ENCODE measurements at places on chromosomes 7 and 10.

DNA sequence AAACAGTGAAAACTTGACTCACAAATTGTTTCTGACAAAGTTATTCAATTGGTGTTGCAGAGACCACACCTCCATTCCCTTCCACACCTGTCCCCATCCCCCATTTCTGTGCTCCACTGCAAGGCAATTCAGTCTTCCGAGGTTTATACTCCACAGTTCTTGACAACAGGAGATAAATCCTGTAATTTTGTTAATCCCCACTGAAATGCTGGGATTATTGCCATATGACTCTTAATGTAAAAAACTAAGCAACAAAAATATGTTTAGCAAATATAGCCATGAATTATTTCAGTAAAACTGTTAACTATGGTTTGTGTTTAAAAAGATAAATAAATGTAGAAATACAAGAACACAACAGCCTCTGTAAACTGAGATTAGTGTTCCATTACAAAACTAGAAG, 170.1 kb upstream of the SEMA3D start:
- H3K27ac ChIP-seq, result no peak overlapping the region
- H3K4me1 ChIP-seq, result no peaks in the 10 kb centered on the region
- DNase-seq, result no peak
- H3K36me3 ChIP-seq, result no peaks in the 10 kb centered on the region
- no peak overlapping the region for H3K4me3 ChIP-seq

GRCh38 chr7:41037691-41038090, 665.2 kb downstream of the INHBA start:
- no peaks in the 10 kb centered on the region for H3K36me3 ChIP-seq
- no peaks in the 10 kb centered on the region for H3K27me3 ChIP-seq
- no peak overlapping the region for H3K4me3 ChIP-seq
- DNase-seq, result no peak

DNA sequence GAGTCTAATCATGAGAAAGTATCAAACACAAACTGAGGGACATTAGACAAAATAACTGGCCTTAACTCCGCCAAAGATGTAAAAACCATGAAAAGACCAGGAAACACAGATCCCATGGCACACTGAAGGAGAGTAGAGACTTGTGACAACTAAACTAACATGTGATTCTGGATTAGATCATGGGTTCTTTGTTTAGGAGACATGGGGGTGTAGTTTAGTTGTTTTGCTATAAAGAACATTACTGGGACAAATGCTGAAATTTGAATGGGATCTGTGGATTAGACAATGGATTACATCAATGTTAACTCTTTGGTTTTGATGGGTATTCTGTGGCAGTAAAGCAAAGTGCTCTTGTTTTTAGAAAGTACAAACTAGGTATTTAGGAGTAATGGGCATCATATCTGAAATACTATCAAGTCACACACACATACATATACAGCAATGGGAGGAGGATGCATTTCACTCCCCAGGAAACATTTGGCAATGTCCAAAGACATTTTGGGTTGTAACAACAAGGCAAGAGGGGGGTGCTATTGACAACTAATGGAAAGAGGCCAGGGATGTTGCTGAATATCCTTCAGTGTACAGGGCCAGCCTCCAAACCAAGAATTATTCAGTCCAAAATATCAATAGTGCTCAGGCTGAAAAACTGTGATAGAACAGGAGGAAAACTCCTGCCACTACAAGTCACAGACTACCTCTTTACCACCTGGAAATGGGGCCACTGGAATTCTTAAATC, 32.4 kb downstream of the WAPL start:
- H3K4me3 ChIP-seq, result no peak overlapping the region
- DNase-seq, result no peak
- H3K4me1 ChIP-seq, result no peaks in the 10 kb centered on the region
- H3K27ac ChIP-seq, result no peak overlapping the region
- H3K27me3 ChIP-seq, result no peaks in the 10 kb centered on the region

DNA sequence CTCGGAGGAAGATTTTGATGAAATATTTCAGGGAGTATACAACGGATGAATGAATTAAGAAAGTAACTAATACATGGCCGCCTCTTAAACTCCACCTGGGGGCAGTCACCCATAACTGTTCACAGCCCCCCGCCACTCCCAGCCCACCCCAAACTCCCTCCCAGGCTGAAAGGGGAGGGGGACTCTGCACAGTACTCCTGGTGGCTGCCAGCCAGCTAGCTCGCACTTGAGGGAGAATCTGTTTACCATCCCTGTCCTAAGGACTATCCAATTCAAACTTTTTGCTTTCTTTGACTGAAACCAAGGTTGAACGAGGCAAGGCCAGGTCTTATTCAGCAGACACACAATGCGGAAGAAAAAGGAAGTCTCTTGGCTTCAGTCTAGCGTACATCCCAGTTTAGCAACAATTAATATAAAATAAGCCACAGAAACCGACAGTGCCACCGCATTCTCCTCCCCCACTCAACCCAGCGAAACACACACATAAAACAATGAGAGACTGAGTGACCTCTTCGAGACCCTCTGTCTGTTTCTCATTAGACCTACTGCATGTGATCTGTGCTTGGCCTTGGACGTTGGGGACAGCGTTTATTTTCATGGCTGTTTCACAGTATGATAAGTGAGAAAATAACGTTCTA, 219.5 kb downstream of the GLI3 start:
- H3K4me3 ChIP-seq, result no peak overlapping the region
- no peak for DNase-seq
- no peaks in the 10 kb centered on the region for H3K4me1 ChIP-seq
- no peaks in the 10 kb centered on the region for H3K36me3 ChIP-seq
- H3K27ac ChIP-seq, result no peak overlapping the region
- H3K27me3 ChIP-seq, result no peaks in the 10 kb centered on the region

GRCh38 chr10:83816942-83817341, 322.4 kb upstream of the GHITM start:
- H3K36me3 ChIP-seq, result no peaks in the 10 kb centered on the region
- no peak overlapping the region for H3K4me3 ChIP-seq
- H3K4me1 ChIP-seq, result no peaks in the 10 kb centered on the region
- H3K27me3 ChIP-seq, result no peaks in the 10 kb centered on the region
- no peak for DNase-seq

DNA sequence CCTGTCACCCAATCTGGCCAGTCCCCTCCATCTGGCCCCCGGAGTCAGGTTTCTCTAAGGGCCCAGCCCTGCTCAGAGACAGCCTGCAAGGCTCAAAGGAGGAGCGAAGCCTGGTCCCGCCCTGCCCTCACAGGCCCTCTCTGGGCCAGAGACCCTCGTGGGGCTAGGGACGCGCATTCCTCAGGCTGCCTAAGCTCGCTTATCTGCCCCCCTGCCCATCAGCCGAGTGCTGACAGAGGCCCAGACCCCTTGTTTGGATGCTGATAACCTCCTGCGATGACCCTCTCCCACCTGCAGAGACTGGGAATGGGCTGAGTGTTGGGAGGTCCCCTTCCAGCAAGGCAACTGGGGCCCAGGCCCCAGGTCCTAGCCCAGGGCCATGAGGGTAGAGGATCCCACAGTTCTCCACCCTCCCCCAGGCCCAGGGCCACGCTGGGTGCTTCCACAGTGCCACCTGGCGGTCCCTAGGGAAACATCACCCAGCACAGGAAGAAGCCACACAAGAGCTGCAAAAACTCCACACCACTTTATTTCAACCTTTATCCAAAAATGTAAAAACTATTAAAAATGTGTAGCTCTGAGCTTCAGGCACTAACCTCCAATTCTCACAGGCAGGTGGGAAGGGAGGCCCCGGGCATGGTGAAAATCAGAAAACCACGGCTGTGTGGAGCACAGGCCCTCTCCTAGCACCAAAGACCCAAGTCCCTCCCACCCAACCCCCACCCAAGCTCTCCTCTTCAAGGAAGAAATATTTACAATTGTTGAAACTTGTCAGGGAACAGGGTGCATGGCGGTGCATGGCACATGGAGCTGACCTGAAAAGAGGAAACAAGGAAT, 2.2 kb downstream of the NPM3 start:
- peaks cover 41% of the 10 kb centered on the region for H3K27me3 ChIP-seq
- peaks cover 30% of the 10 kb centered on the region for H3K4me1 ChIP-seq
- DNase-seq, result peak; percentile 54

DNA sequence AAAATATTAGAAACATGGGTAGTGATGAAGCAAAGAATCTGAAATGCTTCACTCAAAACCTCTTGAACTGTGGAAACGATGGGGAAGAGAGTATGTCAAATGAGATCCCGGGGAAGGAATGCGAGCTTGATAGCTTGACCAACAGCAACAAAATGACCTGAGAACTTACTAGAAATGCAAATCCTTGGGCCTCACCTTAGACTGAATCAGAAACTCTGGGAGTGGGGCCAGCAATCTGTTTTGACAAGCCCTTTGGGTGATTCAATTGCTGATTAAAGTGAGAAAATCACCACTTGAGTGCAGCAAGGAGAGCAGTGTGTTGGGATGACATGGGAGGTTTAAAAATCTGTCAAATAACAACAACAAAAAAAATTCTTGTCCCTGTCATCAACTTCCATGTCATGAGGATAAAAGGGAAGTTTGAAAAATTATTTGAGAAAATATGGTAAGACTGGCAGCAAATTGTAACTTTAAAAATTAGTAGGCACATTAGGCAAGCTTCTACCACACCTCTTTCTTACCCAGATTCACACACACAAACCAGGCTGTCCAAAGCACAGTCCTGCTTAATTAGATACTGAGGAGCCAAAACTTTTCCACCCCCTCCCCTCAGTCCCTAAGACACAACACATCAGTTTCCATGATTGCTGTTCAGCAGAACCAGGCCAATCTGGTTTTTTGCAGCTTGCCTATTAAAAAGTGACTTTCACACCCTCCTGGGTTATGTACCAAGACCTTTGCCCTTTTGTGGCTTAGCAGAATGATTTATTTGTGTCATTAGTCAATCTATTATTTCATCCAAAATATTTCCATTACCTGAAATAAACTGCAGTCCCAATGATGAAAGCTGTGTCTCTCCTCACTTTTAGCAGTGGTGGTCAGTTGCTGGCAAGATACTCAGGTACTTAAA, 15.6 kb downstream of the CALCR start:
- no peaks in the 10 kb centered on the region for H3K27me3 ChIP-seq
- DNase-seq, result no peak
- no peak overlapping the region for H3K27ac ChIP-seq
- H3K4me3 ChIP-seq, result no peak overlapping the region
- no peaks in the 10 kb centered on the region for H3K36me3 ChIP-seq

- no peaks in the 10 kb centered on the region for H3K27me3 ChIP-seq
- DNase-seq, result peak; percentile 58
- no peak overlapping the region for H3K4me3 ChIP-seq
- H3K27ac ChIP-seq, result no peak overlapping the region
- no peaks in the 10 kb centered on the region for H3K36me3 ChIP-seq
Observed at GRCh38 chr10:79331709-79332108, 15.6 kb upstream of the PPIF start.

DNA sequence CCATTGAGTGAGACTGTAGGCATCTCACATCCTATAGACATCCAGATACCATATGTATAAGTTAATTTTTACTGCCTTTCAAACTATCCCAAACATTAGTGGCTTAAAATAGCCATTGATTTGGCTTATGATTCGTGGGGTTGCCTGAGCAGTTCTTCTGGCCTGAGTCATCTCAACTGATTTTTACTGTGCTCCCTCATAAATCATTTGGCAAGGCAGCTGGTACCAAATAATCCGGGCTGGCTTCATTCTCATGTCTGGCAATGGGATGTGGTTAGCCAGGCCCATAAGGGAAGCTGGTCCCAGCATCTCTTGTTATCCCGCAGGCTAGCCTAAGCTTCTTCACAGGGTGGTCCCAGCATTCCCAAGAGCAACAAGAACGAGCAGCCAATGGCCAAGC, 6.7 kb upstream of the LRGUK start:
- DNase-seq, result no peak
- H3K27me3 ChIP-seq, result no peaks in the 10 kb centered on the region
- no peaks in the 10 kb centered on the region for H3K36me3 ChIP-seq
- H3K4me1 ChIP-seq, result no peaks in the 10 kb centered on the region
- no peak overlapping the region for H3K4me3 ChIP-seq
- H3K27ac ChIP-seq, result no peak overlapping the region
